Liver (tissue), 10 donors: ENCODE measurements at places on chromosomes 11 and 22.

- no peak for DNase-seq
Measured at GRCh38 chr11:92473736-92474135, 249.1 kb downstream of the FAT3 start.

- no peak for DNase-seq
Measured at GRCh38 chr22:23844739-23845202, 6.0 kb upstream of the DERL3 start.

DNA sequence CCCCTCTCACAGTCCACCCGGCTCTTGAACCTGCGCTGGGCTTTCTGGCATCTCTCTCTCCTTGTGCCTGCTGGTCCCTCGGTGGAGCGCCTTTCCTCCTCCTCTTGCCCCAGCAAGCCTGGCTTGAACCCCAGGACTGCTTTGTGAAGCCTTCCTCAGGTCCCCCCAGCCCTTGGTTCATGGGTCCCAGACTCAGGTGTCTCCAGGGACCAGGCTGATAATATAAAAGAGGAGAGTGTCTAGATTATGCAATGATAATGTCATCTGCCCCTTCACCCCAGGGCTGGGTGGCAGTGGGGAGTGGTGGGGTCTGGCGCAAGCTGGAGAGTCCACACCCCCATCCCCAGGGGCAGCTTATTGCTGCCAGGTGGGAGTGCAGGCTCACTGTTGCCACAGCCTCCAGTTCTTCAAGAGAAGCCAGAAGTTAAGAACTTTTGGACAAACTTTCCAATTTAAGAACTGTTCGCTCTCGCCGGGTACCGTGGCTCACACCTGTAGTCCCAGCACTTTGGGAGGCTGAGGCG lies 36.6 kb upstream of the PARVG start:
- no peak for DNase-seq

- DNase-seq, result peak; percentile 86
Measured at GRCh38 chr11:64971421-64972233, at the start of gene MAJIN. MAJIN (minus strand) TSS chr11:64972108; CDS start chr11:64959405, 12,703 bp downstream.

DNA sequence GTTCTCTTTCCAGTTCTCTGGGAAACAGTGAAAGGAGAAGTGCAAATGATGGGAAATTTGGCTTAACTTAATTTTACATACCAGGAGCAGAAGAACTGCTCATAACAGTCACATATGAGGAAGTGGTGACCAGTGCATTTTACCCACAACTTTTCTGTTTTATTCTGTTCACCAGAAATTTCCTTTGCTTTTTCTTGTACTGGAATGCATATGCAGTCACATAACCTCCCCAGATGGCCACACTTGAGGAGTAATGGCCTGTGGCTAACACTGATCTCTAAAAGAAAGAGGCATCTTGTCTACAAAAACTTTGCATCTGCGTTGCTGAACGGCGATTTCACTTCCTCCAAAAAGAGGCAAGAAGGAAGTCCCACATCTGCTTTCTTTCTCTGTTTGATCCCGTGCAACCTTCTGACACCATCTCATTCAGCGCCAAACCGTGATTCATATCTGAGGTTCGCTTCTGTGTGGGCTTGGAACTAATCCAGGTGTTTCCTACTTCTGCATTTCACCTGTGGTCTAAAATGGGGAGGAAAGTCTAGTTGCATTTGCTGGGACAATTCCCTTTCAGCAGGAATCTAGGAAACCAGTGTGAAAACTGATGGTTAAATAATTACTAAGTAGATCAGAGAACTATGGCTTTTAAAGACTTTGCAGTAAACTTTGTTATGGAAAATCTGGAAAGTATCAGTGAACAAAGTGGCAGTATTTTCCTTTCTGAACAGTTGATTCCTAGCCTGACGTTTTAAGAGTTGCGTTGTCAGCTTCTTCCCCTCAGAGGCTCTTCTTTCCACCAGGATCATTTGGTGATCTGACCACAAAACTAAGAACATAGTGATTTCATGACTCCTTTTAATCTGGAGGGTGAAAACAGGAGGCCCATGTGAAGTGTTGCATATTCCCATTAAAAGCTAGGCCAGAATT lies 4.2 kb upstream of the MPEG1 start:
- DNase-seq, result no peak

DNA sequence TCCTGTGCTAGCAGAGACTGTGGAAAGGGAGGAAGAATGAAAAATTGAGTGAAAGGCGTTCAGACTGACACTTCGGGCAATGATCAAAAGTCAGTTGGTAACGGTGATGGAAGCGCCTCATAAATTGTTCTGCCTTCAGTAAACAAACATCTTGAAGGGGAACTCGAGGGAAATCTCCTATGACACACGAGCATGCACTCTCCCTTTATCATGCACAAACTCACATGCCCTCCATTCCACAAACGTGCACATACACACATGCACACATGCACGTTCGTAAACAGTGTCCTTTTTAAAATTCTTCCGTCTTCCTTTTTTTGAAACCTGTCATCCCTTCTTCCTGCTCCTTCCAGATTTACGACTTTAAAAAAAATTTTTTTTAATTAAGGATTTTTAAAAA lies 77.8 kb upstream of the TMEM45B start:
- no peak for DNase-seq

DNA sequence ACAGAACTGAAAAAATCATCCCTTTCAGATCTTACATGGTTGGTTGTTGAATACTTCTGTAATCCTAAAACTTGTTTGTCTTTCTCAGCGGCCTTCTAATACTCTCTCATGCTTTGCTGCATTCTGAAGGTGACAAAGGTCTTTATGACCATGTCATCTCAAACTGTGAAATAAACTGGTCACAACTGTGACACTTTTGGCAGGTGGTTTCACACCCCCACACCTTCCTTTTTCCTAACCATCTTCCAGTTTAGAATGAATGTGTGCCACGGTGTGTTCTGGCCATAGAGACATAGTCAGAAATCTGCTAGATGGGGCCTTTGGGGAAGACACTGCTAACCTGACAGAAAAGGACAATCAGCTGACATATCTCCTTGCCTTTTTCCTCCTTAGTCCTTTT lies 14.7 kb upstream of the RFPL3 start:
- DNase-seq, result no peak

DNA sequence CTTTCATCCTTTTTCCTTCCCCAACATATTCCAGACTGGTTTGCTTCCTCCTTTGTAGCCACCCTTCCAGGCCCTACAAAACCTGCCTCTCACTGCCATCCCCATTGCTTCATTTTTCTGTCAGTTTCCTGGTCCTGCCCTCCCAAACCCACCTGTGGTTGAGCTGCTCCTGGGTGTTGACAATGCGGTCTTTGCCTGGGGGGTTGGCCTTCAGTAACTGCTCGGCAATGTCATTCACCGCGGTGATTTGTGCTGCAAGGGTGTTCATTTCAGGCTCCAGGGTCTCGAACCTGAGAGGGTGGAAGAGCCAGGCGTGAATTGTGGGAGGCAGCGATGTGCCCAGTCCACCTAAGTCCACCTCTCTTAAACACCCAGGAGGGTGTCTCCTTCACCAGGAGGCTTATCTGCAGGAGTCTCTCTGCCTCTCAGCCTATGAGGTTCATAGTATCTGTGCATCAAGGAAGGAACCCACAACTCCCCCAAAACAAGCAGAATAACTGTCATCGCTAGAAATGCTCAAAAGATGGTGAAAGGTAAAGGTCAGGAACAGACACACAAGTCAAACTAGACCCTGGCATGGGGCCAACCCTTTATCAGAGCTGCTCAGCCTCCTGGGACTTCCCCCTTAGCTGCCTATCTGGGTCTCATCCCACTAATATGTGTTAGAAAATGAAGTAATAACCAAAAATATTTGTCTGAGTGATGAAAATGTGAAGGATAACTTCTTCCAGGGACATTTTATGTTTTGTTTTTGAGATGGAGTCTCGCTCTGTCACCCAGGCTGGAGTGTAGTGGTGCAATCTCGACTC lies 23.9 kb upstream of the RBM4B start:
- DNase-seq, result peak; percentile 89

- no peak for DNase-seq
Measured at GRCh38 chr11:118485273-118485672, 42.0 kb upstream of the TTC36 start.

DNA sequence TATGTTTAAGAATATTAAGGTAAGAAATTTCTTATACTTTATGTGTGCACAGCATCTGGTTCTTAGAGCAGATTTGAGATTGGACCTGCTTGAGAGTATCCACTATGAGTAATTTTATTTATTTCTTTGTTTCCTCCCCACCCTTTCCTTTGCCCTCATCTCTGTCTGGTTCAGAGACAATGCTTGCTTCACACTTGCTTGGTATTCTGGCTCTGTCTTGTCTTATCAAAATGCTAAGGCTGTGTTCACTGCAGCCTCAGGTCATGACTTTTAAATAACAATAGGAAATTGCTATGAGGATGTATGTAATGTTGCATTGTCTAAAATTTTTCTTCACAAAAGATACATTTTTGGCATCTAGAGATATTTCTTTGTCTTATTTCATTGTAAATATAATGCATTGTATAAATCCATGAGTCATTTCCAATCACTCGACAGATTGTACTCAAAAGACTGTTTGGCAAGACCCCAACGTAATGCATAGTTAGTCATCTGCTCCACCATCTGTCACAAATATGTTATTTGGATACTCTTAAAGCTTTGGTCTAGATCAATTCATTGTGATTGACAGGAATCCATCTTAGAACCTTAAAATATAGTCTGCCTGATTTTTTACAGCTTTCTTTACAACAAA lies 395.7 kb downstream of the AASDHPPT start:
- no peak for DNase-seq

DNA sequence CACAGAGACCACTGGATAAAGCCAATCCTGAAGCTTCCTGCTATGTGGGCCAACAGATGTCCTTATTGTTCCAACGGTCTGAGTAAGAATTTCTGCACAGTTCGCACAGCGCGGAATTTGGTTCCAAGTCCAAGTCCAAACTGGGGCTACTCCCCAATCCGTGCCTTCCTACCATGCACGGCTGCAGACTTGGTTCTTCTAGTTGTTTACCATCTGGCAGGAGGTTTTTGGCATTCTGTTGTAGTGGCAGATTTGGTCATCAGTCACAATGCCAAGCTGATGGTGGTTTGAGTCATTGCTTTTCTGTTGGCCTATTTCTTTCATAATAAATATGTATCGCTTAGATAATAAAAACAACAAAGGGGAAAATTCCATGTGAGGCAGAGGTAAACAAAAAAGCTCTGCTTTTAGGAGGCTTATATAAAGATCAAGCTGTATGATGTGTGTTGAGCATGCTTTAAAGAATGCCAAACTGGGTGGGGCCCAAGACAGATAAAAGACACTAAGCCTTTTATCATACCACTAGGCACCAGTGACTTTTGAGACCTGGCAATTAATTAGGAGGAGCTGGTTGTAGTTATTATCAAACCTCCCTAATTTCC lies 52.5 kb upstream of the SYN3 start:
- DNase-seq, result no peak

- peak; percentile 61 for DNase-seq
Measured at GRCh38 chr11:60363542-60364470, 14.5 kb upstream of the MS4A7 start.

GRCh38 chr11:16975906-16976305 lies 38.3 kb downstream of the PLEKHA7 start:
- DNase-seq, result no peak

DNA sequence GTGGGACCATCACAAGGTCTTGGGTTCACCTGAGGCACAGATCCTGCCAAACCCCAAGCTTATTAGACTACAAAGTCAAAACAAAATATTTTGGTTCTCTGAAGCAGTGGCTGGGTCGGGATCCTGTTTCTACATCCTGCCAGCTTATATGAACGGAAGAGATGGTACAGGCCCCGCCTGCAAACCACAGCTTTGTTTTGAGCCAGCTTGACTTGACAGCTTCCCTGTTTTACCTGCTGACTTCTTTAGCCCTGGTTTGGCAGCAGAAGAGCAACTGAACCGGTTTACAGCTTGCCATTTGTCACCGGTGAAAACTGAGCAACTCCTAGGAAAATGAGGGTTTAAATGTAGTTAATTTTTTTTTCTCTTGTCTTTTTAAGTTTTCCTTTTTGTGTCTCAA lies 11.4 kb downstream of the PACS1 start:
- no peak for DNase-seq

DNA sequence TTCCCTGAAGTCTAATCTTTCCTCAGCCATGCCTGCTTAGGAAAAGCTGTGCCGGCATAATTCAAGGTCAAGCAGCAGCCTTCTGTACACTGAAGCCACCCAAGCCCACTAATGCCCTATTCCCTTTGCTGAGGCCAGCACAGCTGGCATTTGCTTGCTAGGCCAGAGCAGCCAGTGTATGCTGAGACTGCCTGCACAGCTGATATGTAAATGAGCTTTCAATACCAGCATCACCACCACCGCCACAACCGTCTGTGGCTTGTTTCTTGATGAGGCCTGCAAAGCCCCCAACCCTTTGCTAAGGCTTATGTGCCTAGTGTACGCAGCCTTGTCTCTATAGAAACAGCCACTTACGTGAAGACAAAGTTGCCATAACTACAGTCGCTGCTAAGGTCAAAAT lies 56.3 kb upstream of the TNRC6B start:
- DNase-seq, result no peak

- no peak for DNase-seq
Measured at GRCh38 chr11:25415793-25416192, 916.1 kb upstream of the ANO3 start.

GRCh38 chr11:31687256-31687655 lies 123.9 kb downstream of the PAX6 start:
- no peak for DNase-seq

DNA sequence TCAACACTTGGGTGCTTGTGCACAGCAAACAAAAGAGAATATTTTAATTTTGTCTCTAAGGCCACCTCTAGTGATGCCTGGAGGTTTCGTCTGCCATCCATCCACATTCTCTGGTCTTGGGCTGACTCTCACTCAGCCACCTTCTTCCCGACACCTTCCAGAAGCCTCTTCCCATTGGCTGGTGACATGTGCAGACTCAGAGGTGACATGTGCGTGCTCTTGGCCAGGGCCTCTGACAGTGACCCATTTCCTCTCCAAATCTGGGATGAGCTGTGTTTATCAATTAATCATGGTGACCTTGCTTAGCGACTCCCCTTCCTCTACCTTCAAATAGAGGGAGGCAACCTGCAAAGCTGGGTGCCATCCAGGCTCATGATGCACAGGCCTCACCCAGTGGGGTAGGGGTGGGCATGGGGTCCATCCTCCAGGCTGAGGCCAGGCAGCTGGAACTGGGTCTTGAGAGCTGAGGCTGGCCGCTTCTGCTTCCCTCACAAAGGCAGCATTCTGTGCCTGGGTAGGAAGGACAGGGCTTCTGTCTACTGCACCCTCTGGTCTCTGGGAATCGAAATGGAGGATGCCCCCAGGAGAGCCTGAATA lies 91.8 kb downstream of the DHCR7 start:
- DNase-seq, result no peak

DNA sequence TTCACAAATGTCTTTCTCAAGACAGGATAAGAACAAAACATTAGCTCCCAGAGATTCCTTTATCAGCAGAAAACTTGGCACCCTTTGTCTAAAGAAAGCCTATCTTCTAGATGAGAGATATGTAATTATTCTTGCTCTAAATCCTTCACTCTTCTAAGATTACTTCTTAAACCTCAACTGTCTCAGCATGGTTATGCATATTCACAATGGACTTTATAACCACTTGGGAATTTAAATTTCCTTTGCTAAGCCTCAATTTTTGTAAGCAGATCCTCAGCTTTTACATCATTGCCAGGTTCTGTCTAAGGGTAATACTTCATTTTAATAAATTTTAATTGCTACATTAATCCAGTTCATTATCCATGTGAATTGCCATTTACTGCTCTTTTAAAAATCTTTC lies 433.6 kb upstream of the DDI1 start:
- no peak for DNase-seq

GRCh38 chr11:117435326-117435725 lies 107.7 kb downstream of the CEP164 start:
- no peak for DNase-seq

GRCh38 chr11:103295704-103296103 lies 186.5 kb downstream of the DYNC2H1 start:
- DNase-seq, result no peak
